Occipital lobe (tissue), 3 donors: ENCODE measurements at places on chromosomes 2 and 18. TPM values are rescaled to one million over a fixed set of nuclear protein-coding genes. Genes with fewer than 3 reads are reported as not detected.

AFF3 gene
- total RNA-seq, result 105 TPM

CYP26B1 gene
- 3.1 TPM for total RNA-seq

DNA sequence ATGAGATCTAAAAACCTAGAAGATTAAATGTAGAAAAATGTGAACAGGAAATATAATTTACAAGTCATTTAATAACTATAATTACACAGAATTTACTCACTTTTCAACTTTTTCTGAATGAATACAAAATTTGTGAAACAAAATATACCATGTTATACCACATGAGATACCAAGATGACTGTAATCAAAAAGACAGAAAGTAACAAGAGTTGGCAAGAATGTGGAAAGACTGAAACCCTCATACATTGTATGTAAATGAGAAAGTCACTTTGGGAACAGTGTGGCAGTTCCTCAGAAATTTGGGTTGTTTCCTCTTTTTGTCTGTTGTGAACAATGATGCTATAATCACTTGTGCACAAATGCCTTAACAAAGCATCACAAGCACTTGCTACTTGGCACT lies 145.4 kb upstream of the ZNF804A start:
- no peak for DNase-seq

- DNase-seq, result no peak
Observed at GRCh38 chr2:71891155-71891554, 256.5 kb downstream of the CYP26B1 start.

- no peak for DNase-seq
Observed at GRCh38 chr2:102424754-102425153, 1.8 kb downstream of the IL18RAP start.

DNA sequence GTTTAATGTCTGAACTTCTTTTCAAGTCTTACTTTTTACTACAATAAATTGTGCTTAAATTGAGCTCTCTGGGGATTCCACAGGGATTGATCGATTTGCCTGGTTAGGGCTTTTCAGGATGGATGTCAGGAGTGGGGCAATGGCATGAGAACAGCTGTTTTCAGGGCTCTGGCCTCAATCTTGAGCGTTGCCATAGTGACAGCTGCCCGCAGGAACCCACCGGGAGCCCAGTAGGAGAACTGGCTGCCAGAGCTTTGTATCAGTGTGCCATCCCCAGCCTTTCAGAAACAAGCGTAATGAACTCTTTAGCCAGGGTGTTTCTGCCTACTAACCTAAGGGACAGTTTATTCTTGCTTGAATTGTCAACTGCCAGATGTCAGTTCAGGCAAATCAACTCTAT lies 93.5 kb downstream of the GALNT3 start:
- DNase-seq, result no peak

GRCh38 chr2:217261452-217261851 lies 401.6 kb upstream of the TNP1 start:
- no peak for DNase-seq

GRCh38 chr2:241862775-241863535 lies 4.3 kb upstream of the PDCD1 start:
- DNase-seq, result no peak
